Lower leg skin (tissue), 4 donors: ENCODE measurements at places on chromosomes 3 and 15. TPM values are rescaled to one million over a fixed set of nuclear protein-coding genes. Genes with fewer than 3 reads are reported as not detected.

CCR8 gene
- not detected for total RNA-seq

TIMP4 gene
- 14.7 TPM for total RNA-seq

SACM1L gene
- 32.7 TPM for total RNA-seq

ROPN1 gene
- 3.8 TPM for total RNA-seq

DOCK3 gene
- 4.5 TPM for total RNA-seq

STAB1 gene
- total RNA-seq = 12.1 TPM

PLSCR2 gene
- total RNA-seq = not detected

GABRB3 gene
- 1.2 TPM for total RNA-seq

FAM43A gene
- total RNA-seq = 104 TPM

TNFSF10 gene
- 62.5 TPM for total RNA-seq

OR5K3 gene
- total RNA-seq = not detected

PTH1R gene
- 2.8 TPM for total RNA-seq

FAM81A gene
- total RNA-seq = 1.9 TPM

SLC28A1 gene
- total RNA-seq = not detected

ABI3BP gene
- 12.3 TPM for total RNA-seq

SLC28A2 gene
- not detected for total RNA-seq

AADACL2 gene
- 78.2 TPM for total RNA-seq

VILL gene
- total RNA-seq = 17.9 TPM

CHL1 gene
- total RNA-seq = 32.7 TPM

LIPH gene
- 8.2 TPM for total RNA-seq

CFAP100 gene
- not detected for total RNA-seq

MESP2 gene
- 1.1 TPM for total RNA-seq

EPHA6 gene
- 0.23 TPM for total RNA-seq

SNTN gene
- not detected for total RNA-seq

MRPS22 gene
- 41.7 TPM for total RNA-seq

KBTBD12 gene
- 0.22 TPM for total RNA-seq

GOLGA6A gene
- total RNA-seq = 2.2 TPM

FSTL1 gene
- total RNA-seq = 151 TPM

CELF6 gene
- 1.8 TPM for total RNA-seq
